ENCODE measurements at places on chromosomes 1 and 21.

DNA sequence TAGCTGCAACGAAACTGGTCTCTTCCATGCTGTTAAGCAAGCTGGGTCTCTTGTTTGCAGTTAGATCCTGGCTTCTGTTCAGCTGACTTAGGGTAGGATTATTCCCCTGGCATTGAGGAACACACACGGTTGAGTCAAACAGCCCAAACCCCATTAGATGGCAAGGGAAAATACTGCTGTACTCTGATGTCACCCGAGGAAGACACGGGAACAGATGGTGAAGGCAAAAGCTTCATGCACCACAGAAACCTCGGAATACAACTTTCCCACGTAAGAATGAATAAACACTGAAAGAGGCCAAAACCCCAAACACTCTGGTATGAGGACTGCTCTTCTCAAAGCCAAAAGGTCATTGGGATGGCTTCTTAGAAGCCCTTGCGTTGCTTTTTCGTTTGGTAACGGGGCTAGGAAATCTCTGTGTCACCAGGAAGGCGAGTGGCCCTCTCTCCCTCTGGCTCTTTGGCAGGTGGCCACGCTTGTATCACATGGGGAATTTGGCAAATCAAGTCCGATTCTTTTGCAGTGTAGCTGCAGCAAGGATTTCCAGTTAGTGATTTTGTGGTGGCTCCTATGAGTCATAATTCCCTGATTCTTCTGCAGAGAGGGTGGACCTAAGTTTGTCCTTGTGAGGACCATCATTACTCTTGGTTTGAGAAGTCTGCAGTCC, 16.7 kb upstream of the LYST start:
- H3K36me3 ChIP-seq, result no peaks in the 10 kb centered on the region
- no peak for DNase-seq
- no peak overlapping the region for H3K27ac ChIP-seq
- H3K4me1 ChIP-seq, result peaks cover 7% of the 10 kb centered on the region
- no peak overlapping the region for H3K4me3 ChIP-seq
- no peaks in the 10 kb centered on the region for H3K27me3 ChIP-seq

GRCh38 chr1:32350785-32351398, 11.4 kb downstream of the FAM229A start:
- peaks cover 32% of the 10 kb centered on the region for H3K4me1 ChIP-seq
- peak overlapping the region; percentile 70 for H3K27ac ChIP-seq
- H3K36me3 ChIP-seq, result no peaks in the 10 kb centered on the region
- peak overlapping the region; percentile 71 for H3K4me3 ChIP-seq
- no peak for DNase-seq

DNA sequence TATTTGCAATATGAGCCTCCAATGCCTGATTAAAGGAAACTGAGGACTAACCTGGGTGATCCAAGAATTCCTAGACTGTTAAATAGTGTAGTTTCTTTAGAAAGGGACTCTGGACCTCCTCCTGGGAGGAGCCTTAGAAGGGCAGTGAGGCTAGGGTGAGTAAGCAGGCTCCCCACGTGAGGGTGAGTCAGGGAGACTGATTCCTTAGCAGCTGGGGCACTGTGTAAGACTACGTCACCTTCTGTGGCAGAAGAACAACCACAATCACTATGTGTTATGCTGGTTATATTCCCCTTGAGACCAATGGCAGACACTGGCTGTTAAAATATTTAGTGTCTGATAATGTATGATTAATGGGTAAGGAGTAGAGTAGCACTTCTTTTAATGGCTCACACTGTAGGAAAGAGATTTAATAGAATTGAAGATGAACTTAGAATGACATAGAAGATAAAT, 53.3 kb upstream of the SYT14 start:
- no peaks in the 10 kb centered on the region for H3K36me3 ChIP-seq
- H3K4me1 ChIP-seq, result no peaks in the 10 kb centered on the region
- no peak overlapping the region for H3K4me3 ChIP-seq
- H3K27ac ChIP-seq, result no peak overlapping the region
- DNase-seq, result no peak

- no peaks in the 10 kb centered on the region for H3K4me1 ChIP-seq
- no peak for DNase-seq
- H3K27ac ChIP-seq, result no peak overlapping the region
- H3K36me3 ChIP-seq, result peaks cover 43% of the 10 kb centered on the region
- H3K27me3 ChIP-seq, result no peaks in the 10 kb centered on the region
These were observed 15.2 kb downstream of the CRYZ start for GRCh38 chr1:74717626-74718025.

DNA sequence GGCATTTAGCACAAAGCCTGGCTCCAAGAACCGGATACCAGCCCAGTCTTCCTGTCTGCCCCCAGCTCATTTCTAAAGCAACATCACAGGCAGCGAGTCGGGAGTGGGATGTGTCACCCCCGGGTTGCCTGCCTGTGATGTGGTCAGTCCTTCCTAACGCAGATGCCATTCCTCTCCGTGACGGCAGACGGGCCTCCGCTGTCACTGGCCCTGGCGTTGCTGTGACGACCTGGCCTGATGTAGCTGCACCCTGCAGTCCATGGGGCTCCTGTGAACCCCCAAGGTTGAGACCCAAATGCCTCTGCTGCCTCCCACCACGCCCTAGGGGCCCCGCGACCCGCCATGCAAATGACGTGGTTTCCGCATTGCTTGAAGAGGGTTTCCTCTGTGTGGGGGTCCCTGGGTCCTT, 12.3 kb downstream of the TNFRSF1B start:
- peaks cover 24% of the 10 kb centered on the region for H3K36me3 ChIP-seq
- peak overlapping the region; percentile 88 for H3K27ac ChIP-seq
- H3K4me3 ChIP-seq, result peak overlapping the region; percentile 44
- H3K27me3 ChIP-seq, result no peaks in the 10 kb centered on the region
- peaks cover 87% of the 10 kb centered on the region for H3K4me1 ChIP-seq

- no peak overlapping the region for H3K27ac ChIP-seq
- H3K27me3 ChIP-seq, result no peaks in the 10 kb centered on the region
- DNase-seq, result no peak
These were observed 17.8 kb upstream of the MRPS6 start for GRCh38 chr21:34055615-34056014.

DNA sequence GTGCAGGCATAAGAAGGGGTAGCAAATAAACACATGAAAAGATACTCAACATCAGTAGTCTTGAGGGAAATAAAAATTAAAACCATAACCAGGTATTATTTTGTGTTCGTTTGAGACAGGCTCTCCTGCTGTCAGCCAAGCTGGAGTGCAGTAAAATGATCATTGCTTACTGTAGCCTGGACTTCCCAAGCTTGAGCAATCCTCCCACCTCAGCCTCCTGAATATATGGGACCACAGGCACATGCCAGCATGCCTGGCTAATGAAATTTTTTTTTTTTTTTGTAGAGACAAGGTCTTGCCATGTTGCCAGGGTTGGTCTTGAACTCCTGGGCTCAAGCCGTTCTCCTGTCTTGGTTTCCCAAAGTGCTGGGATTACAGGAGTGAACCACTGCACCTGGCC, 108.0 kb downstream of the DNM3 start:
- no peak overlapping the region for H3K4me3 ChIP-seq
- no peaks in the 10 kb centered on the region for H3K27me3 ChIP-seq
- H3K36me3 ChIP-seq, result no peaks in the 10 kb centered on the region
- H3K4me1 ChIP-seq, result no peaks in the 10 kb centered on the region
- no peak for DNase-seq

DNA sequence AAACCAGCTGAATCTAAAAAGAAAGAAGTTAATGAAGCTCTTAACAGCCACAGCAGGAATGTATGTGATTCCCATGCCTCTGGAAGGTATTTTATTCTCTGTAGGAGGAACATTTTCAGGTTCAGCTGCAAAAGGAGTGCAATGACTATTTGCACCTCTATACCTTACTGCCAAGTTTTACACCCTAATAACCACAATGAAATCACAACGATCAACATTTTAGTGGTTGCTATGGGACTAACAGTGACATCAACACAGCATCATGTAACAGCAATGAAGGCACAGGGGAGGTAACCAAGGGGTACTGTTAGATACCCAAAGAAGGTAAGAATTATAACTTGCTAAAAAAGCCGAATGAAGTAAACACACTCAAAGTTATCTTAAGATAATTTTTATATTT, 116.3 kb upstream of the HP1BP3 start:
- DNase-seq, result no peak
- H3K27ac ChIP-seq, result no peak overlapping the region
- no peak overlapping the region for H3K4me3 ChIP-seq
- H3K4me1 ChIP-seq, result no peaks in the 10 kb centered on the region

DNA sequence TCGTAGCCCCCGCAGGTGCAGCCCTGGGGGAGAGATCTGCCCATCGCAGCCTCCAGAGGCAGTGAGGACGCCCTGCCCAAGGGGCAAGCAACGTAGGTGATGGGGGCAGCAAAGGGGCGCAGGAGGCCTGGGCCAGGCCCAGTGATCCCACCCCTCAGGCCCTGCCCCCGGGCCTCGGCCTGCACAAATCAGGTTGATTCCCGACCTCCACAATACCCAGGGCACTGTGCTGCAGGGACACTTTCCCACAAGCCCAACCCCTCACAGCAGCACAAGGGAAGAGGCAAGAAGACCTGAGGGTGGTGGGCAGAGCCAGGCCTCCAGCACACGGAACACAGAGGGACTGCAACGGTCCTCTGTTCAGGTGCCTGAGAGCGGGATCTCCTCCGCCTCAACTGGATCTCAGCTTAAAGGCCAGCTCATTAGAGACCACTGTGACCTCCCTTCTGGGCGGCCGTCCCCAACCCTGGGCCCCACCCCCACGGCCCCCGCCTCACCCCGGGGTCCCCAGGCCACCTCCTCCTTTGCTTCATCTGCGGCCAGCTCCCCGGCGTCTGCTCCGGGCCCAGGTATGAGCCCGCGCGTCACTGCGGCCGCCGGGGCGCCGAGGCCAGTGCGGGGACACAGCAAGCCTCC, 812 bp upstream of the ARF1 start:
- H3K36me3 ChIP-seq, result no peaks in the 10 kb centered on the region
- peak overlapping the region; percentile 94 for H3K27ac ChIP-seq
- no peak for DNase-seq
- H3K4me3 ChIP-seq, result peak overlapping the region; percentile 98
- H3K27me3 ChIP-seq, result no peaks in the 10 kb centered on the region

- DNase-seq, result peak; percentile 46
- H3K27ac ChIP-seq, result peak overlapping the region; percentile 82
- H3K36me3 ChIP-seq, result no peaks in the 10 kb centered on the region
These were observed 1.3 kb downstream of the RCOR3 start for GRCh38 chr1:211260141-211261107.

- no peak overlapping the region for H3K4me3 ChIP-seq
- no peaks in the 10 kb centered on the region for H3K36me3 ChIP-seq
- DNase-seq, result no peak
- no peaks in the 10 kb centered on the region for H3K27me3 ChIP-seq
- no peaks in the 10 kb centered on the region for H3K4me1 ChIP-seq
These were observed 82.3 kb downstream of the ADSS2 start for GRCh38 chr1:244369256-244370057.

GRCh38 chr1:18077657-18078215, 29.9 kb upstream of the IGSF21 start:
- H3K4me1 ChIP-seq, result no peaks in the 10 kb centered on the region
- H3K27me3 ChIP-seq, result no peaks in the 10 kb centered on the region
- H3K4me3 ChIP-seq, result no peak overlapping the region
- H3K36me3 ChIP-seq, result no peaks in the 10 kb centered on the region

DNA sequence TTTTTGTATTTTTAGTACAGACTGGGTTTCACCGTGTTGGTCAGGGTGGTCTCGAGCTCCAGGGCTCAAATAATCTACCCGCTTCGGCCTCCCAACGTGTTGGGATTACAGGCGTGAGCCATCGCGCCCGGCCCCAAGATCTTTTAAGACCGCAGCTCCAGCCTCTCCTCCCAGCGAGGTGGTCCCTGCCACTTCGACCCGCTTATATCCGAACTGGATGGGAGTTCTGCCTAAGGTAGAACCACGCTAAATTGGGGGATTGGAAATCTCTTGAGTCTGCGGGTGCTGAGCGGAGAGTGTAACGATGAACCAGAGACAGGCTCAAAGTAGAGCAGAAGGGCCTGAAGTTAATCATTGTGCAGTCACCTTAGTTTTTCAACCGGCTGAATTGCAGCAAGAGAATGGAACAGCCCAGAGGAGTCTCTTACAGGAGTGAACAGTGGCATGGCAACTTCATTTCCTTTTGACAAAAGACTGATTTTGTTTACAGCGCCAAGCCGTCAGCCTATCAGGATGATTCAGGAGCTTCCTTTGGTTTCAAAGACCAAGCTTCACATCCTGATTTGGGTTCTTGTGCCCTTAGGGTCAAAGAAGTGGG, 726 bp upstream of the CYB5R1 start:
- peaks cover 11% of the 10 kb centered on the region for H3K4me1 ChIP-seq
- no peak for DNase-seq
- H3K4me3 ChIP-seq, result peak overlapping the region; percentile 68
- no peaks in the 10 kb centered on the region for H3K27me3 ChIP-seq
- peaks cover under 1% of the 10 kb centered on the region for H3K36me3 ChIP-seq

DNA sequence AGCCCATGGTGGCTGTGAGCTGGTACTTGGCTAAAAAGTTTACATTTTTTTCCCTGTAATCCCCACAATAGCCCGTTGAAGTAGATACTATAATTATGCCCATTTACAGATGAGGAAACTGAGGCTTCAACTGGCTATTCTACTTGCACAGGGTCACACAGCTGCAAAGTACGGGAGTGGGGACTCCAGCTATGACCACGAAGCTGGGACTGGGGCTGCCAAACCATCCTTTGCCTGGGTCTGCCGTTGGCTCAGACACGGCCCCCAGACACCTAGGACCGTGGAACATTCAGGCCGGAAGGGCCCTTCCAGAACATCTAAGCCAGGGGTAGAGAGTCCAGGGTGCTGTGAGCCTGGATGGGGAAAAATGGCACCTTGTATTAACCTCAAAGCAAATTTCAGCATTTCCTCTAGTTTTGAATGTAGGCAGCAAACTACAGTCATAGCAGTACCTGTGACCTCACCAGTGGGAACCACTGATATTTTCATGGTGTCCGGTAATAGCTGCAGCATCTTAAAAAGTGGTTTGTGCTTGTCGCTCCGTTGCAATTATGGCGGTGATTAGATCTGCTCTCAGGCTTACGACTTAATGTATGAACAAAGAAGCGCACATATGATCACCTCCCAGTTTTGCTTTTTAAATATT, 4.3 kb downstream of the TP73 start:
- no peak for DNase-seq
- H3K36me3 ChIP-seq, result no peaks in the 10 kb centered on the region
- peaks cover 19% of the 10 kb centered on the region for H3K27me3 ChIP-seq
- peaks cover 12% of the 10 kb centered on the region for H3K4me1 ChIP-seq

GRCh38 chr1:181128592-181129497, 40.3 kb downstream of the IER5 start:
- no peak overlapping the region for H3K27ac ChIP-seq
- no peak overlapping the region for H3K4me3 ChIP-seq
- no peak for DNase-seq
- no peaks in the 10 kb centered on the region for H3K36me3 ChIP-seq
- no peaks in the 10 kb centered on the region for H3K27me3 ChIP-seq

GRCh38 chr1:6353619-6353954, 40.0 kb downstream of the ACOT7 start:
- H3K36me3 ChIP-seq, result no peaks in the 10 kb centered on the region
- no peak for DNase-seq
- no peaks in the 10 kb centered on the region for H3K27me3 ChIP-seq
- H3K4me1 ChIP-seq, result peaks cover 11% of the 10 kb centered on the region
- H3K27ac ChIP-seq, result no peak overlapping the region
- no peak overlapping the region for H3K4me3 ChIP-seq

GRCh38 chr21:39097335-39097861, 85.9 kb downstream of the PSMG1 start:
- no peak overlapping the region for H3K27ac ChIP-seq
- H3K4me1 ChIP-seq, result no peaks in the 10 kb centered on the region
- H3K27me3 ChIP-seq, result no peaks in the 10 kb centered on the region
- no peak for DNase-seq
- no peaks in the 10 kb centered on the region for H3K36me3 ChIP-seq
